Esophagus squamous epithelium (tissue), 5 donors: ENCODE measurements at places on chromosomes 7 and 10.

DNA sequence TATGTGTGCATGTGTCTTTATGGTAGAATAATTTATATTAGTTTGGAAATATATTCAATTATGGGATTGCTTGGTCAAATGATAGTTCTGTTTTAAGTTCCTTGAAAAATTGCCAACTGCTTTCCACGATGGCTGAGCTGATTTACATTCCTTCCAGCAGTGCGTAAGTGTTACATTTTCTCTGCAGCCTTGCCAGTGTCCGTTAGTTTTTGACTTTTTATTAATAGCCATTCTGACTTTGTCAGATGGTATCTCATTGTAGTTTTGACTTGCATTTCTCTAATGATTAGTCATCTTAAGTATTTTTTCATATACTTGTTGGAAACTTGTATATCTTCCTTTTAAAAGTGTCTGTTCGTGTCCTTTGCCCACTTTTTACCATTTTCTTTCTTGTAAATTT is 434.2 kb upstream of the POT1 start:
- no peak overlapping the region for H3K27ac ChIP-seq
- no peak for DNase-seq
- no peaks in the 10 kb centered on the region for H3K36me3 ChIP-seq

DNA sequence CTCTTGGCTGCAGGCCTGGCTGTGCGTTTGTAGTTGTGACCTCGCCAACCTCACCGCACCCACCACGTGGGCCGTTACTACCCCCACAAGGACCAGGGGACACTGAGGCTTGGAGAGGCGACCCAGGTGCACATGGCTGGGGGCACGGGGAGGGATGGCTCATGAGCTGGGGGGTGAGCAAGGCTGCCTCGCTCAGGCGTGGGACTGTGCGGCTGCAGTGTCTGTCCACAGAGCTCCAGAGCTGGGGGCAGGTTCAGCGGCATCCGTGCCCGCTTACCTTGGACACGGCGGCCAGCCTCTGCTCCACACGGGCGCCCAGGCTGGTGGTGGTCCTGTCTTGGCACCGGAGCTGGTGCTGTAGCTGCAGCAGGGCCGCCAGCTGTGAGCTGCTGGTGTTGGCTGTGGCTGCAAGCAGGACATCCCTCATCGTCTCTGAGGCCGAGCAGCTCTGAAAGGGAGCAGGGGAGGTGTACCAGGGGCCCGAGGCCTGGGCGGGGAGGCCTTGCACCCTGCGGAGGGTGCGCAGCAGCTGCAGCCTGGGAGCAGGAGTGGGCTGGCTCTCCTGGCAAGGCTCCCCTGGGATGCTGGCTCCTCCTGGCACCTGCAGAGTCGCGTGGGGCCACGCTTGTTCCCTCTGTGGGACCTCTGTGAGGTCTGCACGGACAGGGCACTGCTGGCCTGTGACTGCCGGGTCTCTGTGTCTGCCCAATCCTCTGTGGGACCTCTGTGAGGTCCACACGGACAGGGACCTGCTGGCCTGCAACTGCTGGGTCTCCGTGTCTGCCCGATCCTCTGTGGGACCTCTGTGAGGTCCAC is 60.0 kb upstream of the NKX6-2 start:
- DNase-seq: no peak
- H3K4me3 ChIP-seq: no peak overlapping the region
- H3K27ac ChIP-seq: no peak overlapping the region
- no peaks in the 10 kb centered on the region for H3K4me1 ChIP-seq
- no peaks in the 10 kb centered on the region for H3K36me3 ChIP-seq

GRCh38 chr7:17227766-17228490 is 70.5 kb upstream of the AHR start:
- H3K4me3 ChIP-seq: no peak overlapping the region
- no peak overlapping the region for H3K27ac ChIP-seq
- no peak for DNase-seq
- no peaks in the 10 kb centered on the region for H3K4me1 ChIP-seq

- H3K27me3 ChIP-seq: no peaks in the 10 kb centered on the region
- DNase-seq: no peak
- no peaks in the 10 kb centered on the region for H3K4me1 ChIP-seq
- no peak overlapping the region for H3K4me3 ChIP-seq
Measured at GRCh38 chr10:44696496-44696895, 214.6 kb upstream of the TMEM72 start.

DNA sequence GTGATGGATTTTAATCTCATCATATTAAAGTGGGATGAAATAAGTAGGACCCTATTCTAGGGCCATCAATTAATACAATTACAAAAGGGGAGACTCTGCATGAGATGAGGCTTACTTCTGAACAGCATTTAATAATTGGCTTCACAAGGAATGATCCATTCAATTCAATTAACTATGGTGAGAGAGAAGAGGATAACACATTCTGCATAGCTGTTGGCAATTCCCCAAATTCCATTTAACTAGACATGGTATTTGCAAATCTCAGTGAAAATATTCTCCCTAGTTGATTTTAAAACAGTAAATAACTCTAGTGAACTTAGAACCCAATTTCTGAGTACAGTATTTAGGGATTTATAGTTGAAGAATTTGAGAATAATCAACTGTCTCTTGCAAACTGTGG is 145.3 kb downstream of the NOC3L start:
- H3K27me3 ChIP-seq: no peaks in the 10 kb centered on the region
- H3K4me1 ChIP-seq: peaks cover 13% of the 10 kb centered on the region
- H3K27ac ChIP-seq: no peak overlapping the region
- no peak overlapping the region for H3K4me3 ChIP-seq
- H3K36me3 ChIP-seq: no peaks in the 10 kb centered on the region

DNA sequence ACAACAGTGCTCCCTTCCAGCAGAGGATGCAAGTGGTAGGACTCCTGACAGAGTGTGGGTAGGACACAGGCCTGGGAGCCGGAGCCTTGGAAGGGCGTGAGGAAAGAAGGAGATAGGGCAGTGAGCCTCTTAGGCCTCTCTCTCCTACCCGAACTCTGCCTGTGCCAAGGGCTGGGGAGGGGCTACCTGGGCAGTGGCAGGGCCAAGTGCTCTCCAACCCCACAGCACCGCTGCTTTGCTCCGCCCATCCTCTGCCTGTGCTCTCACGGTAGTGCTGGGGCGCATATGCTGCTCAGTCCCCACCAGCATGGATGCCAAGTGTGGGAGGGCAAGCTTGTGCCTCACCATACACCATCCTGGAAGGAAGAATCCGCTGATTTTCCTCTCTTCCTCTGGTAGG is 7.5 kb downstream of the FAM131B start:
- H3K4me1 ChIP-seq: no peaks in the 10 kb centered on the region
- DNase-seq: no peak
- no peaks in the 10 kb centered on the region for H3K27me3 ChIP-seq
- H3K4me3 ChIP-seq: no peak overlapping the region
- no peaks in the 10 kb centered on the region for H3K36me3 ChIP-seq

DNA sequence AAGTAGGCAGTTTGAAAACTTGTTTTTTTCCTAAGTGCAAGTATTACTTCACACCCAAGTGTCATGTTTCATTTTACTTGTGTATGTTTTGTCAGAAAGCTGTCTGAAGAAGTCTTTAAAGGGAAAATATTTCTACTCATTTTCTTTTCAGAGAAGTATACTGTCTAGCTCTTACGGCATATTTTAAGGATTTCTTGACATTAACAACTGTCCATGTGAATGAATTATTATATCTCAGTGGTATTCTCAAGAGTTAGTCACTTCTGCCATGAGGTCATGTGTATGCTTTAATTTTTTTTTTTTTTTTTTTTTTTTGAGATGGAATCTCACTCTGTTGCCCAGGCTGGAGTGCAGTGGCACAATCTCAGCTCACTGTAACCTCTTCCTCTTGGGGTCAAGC is 229.5 kb downstream of the BICC1 start:
- no peaks in the 10 kb centered on the region for H3K36me3 ChIP-seq
- H3K27ac ChIP-seq: no peak overlapping the region
- H3K27me3 ChIP-seq: no peaks in the 10 kb centered on the region
- H3K4me3 ChIP-seq: no peak overlapping the region

DNA sequence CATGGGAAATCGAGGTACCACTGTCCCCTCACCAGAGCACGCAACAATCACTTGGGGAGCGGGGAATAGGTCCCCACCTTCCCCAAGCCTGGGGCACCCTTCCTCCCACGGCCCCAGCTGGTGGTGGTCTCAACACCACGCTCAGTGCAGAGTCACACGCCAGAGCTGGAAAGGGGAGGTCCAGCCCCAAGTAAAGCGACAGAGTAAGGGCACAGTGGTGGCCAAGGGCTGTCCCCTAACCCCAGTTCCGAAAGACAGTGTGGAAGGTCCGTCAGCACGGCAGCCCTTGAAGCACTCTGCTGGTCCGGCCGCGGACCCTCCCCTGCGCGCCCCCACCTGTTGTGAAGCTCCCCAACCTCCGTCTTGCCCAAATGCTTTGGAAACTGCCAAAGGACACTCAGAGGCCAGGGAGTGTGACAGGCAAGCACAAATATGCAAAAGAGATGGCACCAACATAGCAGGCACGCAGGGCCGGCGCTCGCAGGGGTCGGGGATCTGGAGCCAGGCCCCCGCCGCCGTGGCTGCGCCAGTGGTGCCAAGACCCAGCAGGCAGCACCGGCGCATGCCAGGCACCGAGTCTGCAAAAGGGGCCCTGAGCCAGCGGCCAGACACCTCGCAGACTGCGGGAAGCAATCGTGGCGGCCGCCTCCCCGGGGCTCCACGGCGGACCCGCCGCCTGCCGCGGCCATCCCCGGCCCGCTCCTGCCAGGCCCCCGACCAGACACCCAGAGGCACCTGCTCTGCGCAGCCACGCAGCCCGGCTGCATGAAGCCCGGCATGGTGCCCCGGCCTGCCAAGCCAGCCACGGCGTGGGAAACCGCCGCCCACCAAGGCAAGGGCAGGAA is 51.6 kb upstream of the SRRM3 start:
- no peak for DNase-seq
- no peak overlapping the region for H3K27ac ChIP-seq
- H3K27me3 ChIP-seq: no peaks in the 10 kb centered on the region
- H3K36me3 ChIP-seq: no peaks in the 10 kb centered on the region
